ENCODE measurements at places on chromosomes 6 and 20.

- no peak for DNase-seq
These were observed 61.0 kb upstream of the CDH4 start for GRCh38 chr20:61191096-61191495.

DNA sequence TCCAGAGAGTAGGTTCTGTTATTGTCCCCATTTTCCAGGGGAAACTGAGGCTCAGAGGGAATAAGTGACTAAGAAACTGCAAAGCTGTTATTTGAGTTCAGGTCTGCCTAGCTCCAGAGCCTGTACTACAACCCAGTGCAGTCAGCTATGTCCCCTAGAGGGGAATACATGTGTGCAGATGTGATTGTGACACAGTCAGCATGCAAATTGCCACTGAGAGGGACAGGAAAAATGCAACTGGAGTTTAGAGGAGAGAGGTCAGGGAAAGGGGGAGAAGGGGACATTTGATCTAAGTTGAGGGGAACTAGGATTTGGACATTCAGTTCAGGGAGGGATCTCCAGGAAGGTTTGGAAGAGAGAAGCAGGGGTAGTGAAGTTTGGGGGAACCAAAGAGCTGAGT lies 38.6 kb upstream of the EPB41L1 start:
- DNase-seq: no peak

DNA sequence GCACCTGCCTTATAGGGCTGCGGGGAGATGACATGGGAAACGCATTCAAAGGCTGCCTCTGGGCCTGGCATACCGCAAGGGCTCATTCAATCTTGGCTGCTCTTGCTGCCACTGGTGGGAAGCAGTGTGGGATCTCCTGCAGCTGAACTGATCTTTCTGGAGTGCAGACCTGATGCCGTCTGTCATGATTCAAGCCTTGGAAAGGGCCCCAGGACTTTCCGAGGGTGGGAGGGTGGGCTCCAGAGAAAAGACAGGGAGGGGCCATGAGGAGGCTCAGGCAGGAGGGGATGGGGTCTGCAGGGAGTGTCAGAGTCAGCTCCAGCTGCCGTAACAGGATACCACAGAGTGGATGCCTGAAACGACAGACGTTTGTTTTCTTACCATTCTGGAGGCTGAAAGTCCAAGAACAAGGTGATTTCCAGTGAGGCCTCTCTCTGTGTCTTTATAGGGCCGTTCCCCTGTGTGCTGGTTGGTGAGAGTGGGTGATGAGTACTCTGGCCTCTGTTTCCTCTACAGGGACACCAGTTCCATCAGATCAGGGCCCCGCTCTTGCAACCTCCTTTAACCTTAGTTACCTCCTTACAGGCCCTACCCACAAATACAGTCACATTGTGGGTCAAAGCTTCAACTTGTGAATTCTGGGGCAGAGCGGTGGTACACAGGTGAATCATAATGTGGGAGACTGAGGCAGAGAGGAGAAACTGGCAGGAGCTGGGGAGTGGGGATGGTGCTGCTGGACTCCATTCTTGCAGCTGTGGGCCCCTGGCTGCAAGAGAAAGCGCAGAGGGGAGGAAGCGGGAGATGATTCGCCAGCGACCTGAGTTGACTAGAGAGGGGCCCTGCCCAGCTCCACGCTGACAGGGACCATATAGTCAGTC lies 148.4 kb downstream of the SYCP2 start:
- no peak for DNase-seq

GRCh38 chr20:5041433-5041832 lies 40.1 kb upstream of the SLC23A2 start:
- no peak for DNase-seq

DNA sequence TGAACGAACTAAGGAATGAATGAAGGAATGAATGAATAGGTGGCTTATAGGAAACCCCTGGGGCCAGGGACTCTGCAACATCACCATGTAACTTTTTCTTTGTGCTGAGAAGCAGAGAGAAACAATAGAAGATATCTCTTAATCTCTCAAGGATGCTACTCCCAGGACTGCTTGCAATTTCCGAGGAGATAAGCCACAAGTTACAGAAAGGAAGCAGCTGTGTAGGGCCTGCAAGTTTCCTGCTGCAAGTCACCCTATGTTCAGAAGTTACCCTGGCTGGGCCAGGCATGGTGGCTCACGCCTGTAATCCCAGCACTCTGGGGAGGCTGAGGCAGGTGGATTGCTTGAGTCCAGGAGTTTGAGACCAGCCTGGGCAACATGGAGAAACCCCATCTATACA lies 7.3 kb upstream of the MAVS start:
- DNase-seq: no peak

- DNase-seq: no peak
These were observed 9.1 kb downstream of the PPARD start for GRCh38 chr6:35351422-35351821.

GRCh38 chr6:92377137-92377536 lies 1042.2 kb downstream of the EPHA7 start:
- no peak for DNase-seq

DNA sequence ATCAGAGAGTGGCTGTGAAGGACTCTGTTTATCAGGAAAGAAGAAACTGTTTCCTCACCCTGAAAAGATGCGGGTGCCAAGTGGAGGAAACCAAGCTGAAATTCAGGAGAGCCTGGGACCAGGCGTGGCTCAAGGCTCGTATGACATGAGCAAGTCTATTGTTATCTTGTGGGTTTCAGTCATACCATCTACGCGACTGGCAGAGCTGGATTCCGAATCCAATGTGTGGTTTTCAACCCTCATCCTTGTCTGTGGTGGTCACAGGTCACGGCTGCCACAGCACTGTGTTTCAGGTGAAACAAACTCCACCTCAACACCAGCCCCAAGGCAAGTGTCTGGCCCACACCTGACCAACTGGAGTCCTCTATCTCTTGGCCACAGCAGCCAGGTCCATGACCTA lies 9.1 kb downstream of the MC3R start:
- DNase-seq: no peak

DNA sequence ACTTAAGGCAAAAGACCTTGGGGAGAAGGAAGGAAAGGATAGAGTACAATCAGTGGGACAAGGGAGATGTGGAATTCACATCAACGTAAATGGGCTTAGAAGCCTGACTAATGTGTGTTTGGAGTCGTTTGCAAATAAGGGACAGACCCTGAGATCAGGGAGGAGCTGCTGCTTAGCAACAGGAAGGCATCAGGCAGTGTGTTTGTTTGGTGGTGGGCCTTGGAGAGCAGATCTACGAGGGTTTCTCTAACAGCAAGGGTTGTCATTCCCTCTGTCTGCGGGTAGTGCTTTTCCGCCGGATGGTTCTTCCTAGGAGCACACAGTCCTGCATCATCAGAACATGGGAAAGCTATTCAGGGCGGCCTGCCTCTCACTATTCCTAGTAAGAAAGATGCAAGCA lies 40.4 kb downstream of the C6orf118 start:
- DNase-seq: no peak

- no peak for DNase-seq
These were observed 1.9 kb downstream of the KIF16B start for GRCh38 chr20:16571333-16571732.

- no peak for DNase-seq
These were observed 174.0 kb upstream of the AFDN start for GRCh38 chr6:167652701-167653095.

GRCh38 chr20:58981628-58982364 lies 740 bp downstream of the NELFCD start:
- DNase-seq: no peak

DNA sequence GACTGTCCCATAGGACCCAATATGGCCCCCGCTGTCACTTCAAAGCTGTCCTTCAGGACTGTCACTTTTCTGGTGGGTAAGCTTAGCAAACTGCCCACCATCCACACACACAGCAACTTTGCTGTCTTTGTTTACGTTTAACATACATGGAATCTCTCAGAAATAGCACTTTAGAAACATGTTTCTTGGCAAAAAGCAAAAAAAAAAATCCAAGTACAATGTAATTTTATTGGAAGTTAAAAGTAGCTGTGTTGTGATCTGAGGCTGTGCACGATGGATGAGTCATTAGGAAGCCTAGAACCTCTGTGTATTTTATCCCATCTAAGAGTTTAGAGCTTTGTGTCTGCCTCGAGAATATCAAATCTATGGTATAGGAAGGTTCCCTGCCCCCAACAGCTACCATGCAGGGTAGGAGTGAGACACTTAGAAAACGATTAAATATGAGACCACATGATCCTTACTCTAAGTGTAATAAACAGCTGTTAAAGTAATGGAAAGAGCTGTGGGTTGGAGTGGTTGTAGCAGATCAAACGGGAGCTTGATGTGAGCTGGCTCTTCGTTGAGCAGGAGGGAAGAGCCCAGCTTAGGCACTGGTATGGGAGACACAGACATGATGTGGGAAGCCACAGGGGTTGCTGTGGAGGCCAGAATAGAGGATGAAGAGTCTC lies 119.5 kb downstream of the PLEKHG1 start:
- DNase-seq: no peak

DNA sequence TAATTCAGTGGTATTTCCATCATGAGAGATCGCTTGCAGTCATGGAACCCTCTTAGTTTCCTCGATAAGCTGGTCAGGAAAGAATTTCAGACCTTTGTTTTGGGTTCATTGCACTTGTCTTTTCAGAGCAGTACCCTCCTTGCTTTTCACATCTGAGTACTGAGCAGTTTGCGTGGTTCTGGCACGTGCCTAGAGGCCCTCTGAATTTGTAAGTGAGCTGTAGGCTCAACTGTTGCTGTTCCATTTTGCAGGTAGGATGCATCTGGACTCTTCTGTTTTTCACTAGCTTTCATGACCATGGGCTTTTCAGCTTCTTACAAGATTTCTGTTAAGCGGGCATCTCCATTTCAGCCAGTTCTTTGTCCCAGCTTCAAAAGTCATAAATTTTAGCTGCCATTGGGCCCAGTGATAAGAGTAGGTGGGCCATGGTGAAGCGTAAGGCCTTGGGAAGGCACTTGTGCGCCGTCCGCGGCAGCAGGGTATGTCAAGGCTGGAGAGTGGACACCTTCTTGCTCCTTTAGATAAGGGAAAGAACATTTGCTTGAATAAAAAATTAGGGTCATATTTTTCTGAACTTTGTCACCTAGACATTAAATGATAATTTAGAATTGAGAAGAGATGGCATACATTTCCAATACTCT lies 35.8 kb downstream of the HIVEP1 start:
- no peak for DNase-seq

- DNase-seq: no peak
These were observed 199.0 kb upstream of the KCNG1 start for GRCh38 chr20:51221791-51222408.

GRCh38 chr6:130575971-130576370 lies 210.2 kb downstream of the TMEM200A start:
- peak; percentile 75 for DNase-seq

- no peak for DNase-seq
These were observed 199.2 kb upstream of the MYLIP start for GRCh38 chr6:15929685-15930084.

DNA sequence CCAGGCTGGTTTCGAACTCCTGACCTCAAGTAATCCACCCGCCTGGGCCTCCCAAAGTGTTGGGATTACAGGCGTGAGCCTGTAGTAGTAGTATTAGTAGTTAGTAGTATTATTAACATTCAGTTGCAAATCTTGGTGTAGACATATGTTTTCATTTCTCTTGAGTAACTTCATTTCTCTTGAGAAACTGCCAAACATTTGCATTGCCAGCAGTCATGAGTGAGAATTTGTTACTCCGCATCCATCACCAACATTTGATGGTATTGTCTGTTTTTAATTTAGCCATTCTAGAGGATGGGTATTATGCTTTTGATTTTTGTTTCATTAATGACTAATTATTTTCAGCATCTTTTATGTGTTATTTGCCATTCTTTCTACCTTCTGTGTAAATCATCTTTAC lies 1.5 kb upstream of the ERVFRD-1 start:
- no peak for DNase-seq

- no peak for DNase-seq
These were observed 44.8 kb upstream of the F13A1 start for GRCh38 chr6:6365242-6365641.

DNA sequence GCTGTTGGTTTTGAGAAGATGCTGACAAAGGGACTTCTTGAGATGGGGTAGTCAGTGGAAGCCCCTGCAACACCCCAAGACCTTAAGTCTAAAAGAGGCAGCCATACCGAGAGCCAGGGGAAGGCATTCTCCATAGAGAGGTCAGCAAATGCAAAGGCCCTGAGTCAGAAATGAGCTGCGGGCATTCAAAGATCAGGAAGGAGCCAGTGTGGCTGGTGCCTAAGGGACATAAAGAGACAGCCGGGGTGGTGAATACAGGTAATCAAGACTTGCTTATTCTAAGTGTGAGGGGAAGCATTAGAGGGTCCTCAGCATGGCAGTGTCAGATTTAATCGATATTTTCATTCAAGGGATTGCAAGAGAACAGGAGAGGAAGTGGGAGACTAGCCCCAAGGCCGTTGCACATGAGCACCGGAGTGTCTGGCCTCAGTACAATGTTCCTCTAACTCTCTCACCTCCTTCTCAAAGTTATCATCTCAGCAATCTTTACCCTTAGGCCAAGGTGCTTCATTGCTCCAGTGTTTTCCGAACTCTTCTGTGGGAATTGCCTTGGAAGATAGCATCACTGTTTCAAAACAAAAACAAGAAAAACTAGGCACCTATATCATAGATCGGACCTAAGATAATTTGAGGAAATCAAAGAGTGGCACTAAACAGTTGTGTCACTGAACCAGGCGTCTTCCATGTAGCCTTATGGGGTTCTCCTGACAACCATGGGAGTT lies 173.2 kb downstream of the DOK5 start:
- no peak for DNase-seq

DNA sequence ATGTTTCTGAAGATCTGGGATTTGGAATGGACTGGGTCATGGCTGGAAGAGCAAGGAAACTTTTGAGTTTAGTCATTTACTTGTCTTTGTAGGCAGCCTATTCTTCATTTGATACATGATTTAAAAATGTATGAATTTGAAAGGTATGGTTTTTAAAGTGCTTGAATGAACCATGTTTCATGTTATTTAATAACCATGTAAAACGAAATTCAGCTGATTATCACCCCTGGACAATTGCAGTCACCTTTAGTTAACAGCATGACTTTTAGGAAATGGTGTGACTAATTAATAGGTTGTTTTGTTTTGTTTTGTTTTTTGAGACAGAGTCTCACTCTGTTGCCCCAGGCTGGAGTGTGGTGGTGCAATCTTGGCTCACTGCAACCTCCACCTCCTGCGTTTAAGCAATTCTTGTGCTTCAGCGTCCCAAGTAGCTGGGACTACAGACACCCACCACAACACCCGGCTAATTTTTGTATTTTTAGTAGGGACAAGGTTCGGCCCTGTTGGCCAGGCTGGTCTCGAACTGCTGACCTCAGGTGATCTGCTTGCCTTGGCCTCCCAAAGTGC lies 2.1 kb downstream of the STX11 start:
- no peak for DNase-seq

GRCh38 chr20:21029341-21029740 lies 76.8 kb downstream of the LINC00237 start:
- no peak for DNase-seq

All from CD8-positive, alpha-beta memory T cell (primary cell).